ENCODE measurements at places on chromosomes 13 and 19. TPM values are rescaled to one million over a fixed set of nuclear protein-coding genes. Genes with fewer than 3 reads are reported as not detected.

Gene ZNF428
- 37.5 TPM for total RNA-seq

Gene CEACAM7
- total RNA-seq = not detected

Gene ANGPTL8
- 3.4 TPM for total RNA-seq

Gene N4BP2L1
- 15.0 TPM for total RNA-seq

Gene FPR3
- total RNA-seq = 1.6 TPM

Gene CD209
- total RNA-seq = 4.3 TPM

Gene SLC46A3
- total RNA-seq = 28.7 TPM

Gene FCHO1
- total RNA-seq = 1.6 TPM

Gene STOML3
- total RNA-seq = not detected

Gene CALR
- total RNA-seq = 4,270 TPM

Gene LILRA6
- total RNA-seq = 0.46 TPM

Gene ZNF763
- total RNA-seq = 14.4 TPM

Gene LILRA2
- total RNA-seq = 0.24 TPM

Gene MBD3L1
- not detected for total RNA-seq

Gene ARL11
- 1.2 TPM for total RNA-seq

Gene C5AR1
- 3.5 TPM for total RNA-seq

Gene SIGLEC12
- total RNA-seq = not detected

Gene COL4A2
- 117 TPM for total RNA-seq

Gene PTH2
- not detected for total RNA-seq

Gene KCNRG
- 2.3 TPM for total RNA-seq

Gene GJB6
- total RNA-seq = 0.54 TPM

Gene CACNA1A
- total RNA-seq = 0.78 TPM

Gene DNAAF3
- 3.3 TPM for total RNA-seq

Gene SYCN
- not detected for total RNA-seq

Gene TMEM238
- 44.6 TPM for total RNA-seq

Gene NOVA2
- total RNA-seq = 1.5 TPM

Gene AMH
- total RNA-seq = not detected

Gene TMC4
- total RNA-seq = 84.9 TPM

Gene ZNF723
- total RNA-seq = 0.22 TPM

Gene SMIM44
- total RNA-seq = not detected

Gene ZNF599
- total RNA-seq = 22.5 TPM

Gene KIR2DL1
- total RNA-seq = not detected

Gene VAV1
- 2.3 TPM for total RNA-seq

Gene PRKACA
- 33.2 TPM for total RNA-seq

Gene ZNF835
- total RNA-seq = 12.3 TPM

Gene URAD
- not detected for total RNA-seq

Gene RFPL4AL1
- not detected for total RNA-seq

Gene VSTM1
- total RNA-seq = not detected

Gene C2CD4C
- total RNA-seq = 14.7 TPM

Gene CYSLTR2
- 3.0 TPM for total RNA-seq

Gene APLP1
- total RNA-seq = 5.3 TPM

Gene AXL
- total RNA-seq = 61.3 TPM

Gene RINL
- 18.7 TPM for total RNA-seq

Gene GPC5
- total RNA-seq = 1.5 TPM

Gene CEACAM8
- total RNA-seq = not detected

Gene ZNF730
- 0.56 TPM for total RNA-seq

Gene TMEM161A
- 31.4 TPM for total RNA-seq

Gene RGL3
- total RNA-seq = 136 TPM

Gene PLVAP
- 235 TPM for total RNA-seq

Gene FPR2
- total RNA-seq = not detected

Gene F10
- total RNA-seq = 19.9 TPM

Gene LRRC25
- total RNA-seq = 7.1 TPM

Gene C5AR2
- total RNA-seq = 0.11 TPM

Gene LRRC63
- total RNA-seq = not detected

Gene ZNF850
- 2.4 TPM for total RNA-seq

Gene CYP2A6
- not detected for total RNA-seq

Gene SLITRK6
- 0.54 TPM for total RNA-seq

Gene KLF2
- 9.1 TPM for total RNA-seq

Gene PEX11G
- 11.5 TPM for total RNA-seq

Gene EDNRB
- total RNA-seq = 109 TPM

Data from thyroid gland (tissue), 4 donors.